NCI-H1092 treated with DMSO at 0.1 percent for 48 hours (cell line): ENCODE measurements at places on chromosomes 1 and 21.

- no peak for DNase-seq
Observed at GRCh38 chr21:42199868-42200463, 19.0 kb upstream of the ABCG1 start.

DNA sequence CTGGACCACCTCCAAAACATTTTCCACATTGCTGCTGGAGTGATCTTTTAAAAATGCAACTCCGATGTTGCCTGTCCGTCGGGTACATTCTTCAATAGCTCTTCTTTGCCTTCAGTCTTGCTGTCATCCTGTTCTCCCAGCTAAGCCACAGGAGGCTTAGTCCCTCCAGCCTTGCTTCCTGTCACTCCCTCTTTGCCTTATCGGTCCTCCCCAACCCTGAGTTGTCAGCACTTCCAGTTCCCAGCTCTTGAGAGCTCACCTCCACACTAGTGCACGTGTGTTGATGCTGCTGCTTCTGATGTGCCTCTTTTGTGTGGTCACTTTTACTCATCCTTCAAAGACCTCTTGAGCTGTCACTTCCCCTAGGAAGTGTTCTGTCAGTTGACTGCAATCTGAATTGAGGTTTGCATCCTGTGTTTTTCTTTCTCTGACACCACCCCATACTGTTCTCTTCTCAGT lies 15.3 kb downstream of the UCK2 start:
- no peak for DNase-seq

GRCh38 chr1:227440182-227440581 lies 121.9 kb upstream of the CDC42BPA start:
- DNase-seq = no peak

DNA sequence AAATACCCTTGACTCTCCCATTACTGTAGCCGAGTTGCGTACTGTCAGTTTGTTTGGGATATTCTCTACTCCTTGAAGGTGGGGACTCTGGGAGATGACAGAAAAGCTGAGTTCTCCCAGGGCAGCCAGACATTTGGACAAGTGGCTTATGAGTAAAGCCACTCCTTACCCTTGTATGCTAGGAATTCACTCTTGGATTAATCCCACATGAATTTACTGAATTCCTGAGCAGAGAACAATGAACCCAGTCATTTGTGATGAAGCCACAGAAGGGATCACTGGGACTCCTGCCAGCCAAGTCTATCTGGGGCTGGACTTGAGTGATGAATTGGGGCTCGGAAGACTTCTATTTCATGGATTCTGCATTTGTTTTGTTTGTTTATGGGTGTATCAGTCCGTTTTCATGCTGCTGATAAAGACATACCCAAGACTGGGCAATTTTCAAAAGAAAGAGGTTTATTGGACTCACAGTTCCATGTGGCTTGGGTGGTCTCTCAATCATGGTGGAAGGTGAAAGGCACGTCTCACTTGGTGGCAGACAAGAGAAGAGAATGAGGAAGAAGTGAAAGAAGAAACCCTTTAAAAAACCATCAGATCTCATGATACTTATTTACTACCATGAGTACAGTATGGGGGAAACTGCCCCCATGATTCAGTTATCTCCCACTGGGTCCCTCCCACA lies 25.1 kb downstream of the C1orf116 start:
- no peak for DNase-seq

- DNase-seq = peak; percentile 33
Observed at GRCh38 chr1:52662645-52663313, 29.8 kb downstream of the SHISAL2A start.

DNA sequence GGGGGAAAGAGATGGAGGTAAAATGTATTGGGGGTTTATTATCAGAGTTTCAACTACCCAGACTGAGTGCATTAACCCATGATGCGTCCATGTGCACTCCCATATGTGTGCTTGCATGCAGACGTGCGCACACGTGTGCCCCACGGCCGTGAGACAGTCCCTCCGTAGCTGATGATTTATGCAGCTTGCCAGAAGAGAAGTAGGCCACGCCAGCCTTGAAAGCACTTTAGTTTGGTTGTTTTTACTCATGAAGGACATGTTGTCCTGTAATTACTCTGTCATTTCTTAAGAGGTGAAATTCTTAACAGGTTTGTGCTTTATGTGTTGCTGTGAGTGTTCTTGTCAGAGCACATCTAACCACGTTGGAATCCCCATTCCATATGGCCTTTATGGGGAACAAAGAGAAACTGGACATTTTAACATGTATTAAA lies 467.8 kb downstream of the LMO4 start:
- DNase-seq = no peak
